ENCODE measurements at places on chromosomes 2 and 18. TPM values are rescaled to one million over a fixed set of nuclear protein-coding genes. Genes with fewer than 3 reads are reported as not detected.

The PFN4 gene
- 0.27 TPM for polyA plus RNA-seq

The ZEB2 gene
- 23.8 TPM for polyA plus RNA-seq

The POMC gene
- 0.17 TPM for polyA plus RNA-seq

- DNase-seq, result no peak
- H3K36me3 ChIP-seq, result no peaks in the 10 kb centered on the region
- no peak overlapping the region for H3K27ac ChIP-seq
Observed at GRCh38 chr2:231920795-231921194, 5.4 kb downstream of the NPPC start.

- no peak overlapping the region for H3K27ac ChIP-seq
- H3K27me3 ChIP-seq, result peaks cover 24% of the 10 kb centered on the region
- no peaks in the 10 kb centered on the region for H3K36me3 ChIP-seq
Observed at GRCh38 chr2:105575499-105576025, 169.2 kb upstream of the NCK2 start.

DNA sequence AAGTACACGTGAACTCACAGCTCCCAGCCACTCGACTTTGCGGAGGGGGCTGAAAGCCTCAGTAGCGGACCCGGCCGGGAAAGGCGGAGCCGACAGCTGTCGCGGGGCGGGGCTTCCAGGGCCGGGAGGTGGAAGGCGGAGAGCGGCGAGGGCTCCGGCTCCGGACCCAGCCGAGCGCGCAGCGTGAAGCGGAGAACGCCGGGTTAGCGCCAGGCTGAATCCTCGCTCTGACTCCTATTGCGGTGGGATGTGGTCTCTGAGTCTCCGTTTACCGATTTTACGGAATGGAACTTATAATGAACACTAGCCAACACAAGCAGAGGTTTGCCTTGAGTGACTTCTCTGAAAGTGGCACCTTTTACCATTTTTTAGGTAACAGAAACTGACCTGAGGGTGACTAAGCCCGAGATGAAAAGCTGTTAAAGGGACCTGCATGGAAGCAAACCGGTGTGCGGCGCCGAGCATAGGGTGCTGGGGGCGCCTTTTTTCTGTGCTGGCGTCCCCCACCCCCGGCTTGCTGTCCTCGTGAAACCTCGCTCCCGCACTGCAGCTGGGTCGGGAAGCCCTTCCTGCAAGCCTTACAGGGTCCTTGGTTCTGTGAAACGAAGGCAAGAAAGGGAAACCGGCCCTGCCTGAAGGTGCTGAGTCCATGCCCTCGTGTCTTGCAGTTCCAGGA, 72.9 kb downstream of the EN1 start:
- peak overlapping the region; percentile 49 for H3K4me3 ChIP-seq
- no peak overlapping the region for H3K27ac ChIP-seq
- peak; percentile 7 for DNase-seq

The RANBP2 gene
- polyA plus RNA-seq, result 9.8 TPM

Data from IMR-90 (cell line).